ENCODE measurements at places on chromosomes 12 and 14. TPM values are rescaled to one million over a fixed set of nuclear protein-coding genes. Genes with fewer than 3 reads are reported as not detected.

IL26 gene
- not detected for total RNA-seq

DHRS2 gene
- under 0.01 TPM for total RNA-seq

OR6C70 gene
- total RNA-seq, result not detected

SETD1B gene
- total RNA-seq, result 1.6 TPM

INHBE gene
- total RNA-seq, result 1.0 TPM

CLEC1B gene
- not detected for total RNA-seq

ITPR2 gene
- total RNA-seq, result 51.6 TPM

TROAP gene
- 6.6 TPM for total RNA-seq

SRRM4 gene
- under 0.01 TPM for total RNA-seq

AHNAK2 gene
- total RNA-seq, result 33.2 TPM

NPFF gene
- total RNA-seq, result not detected

PCBP2 gene
- total RNA-seq, result 217 TPM

IAPP gene
- not detected for total RNA-seq

C12orf50 gene
- not detected for total RNA-seq

LRRK2 gene
- total RNA-seq, result 5.6 TPM

LRIG3 gene
- total RNA-seq, result 57.4 TPM

DCTN2 gene
- total RNA-seq, result 123 TPM

TEAD4 gene
- total RNA-seq, result 9.7 TPM

FAM222A gene
- 3.1 TPM for total RNA-seq

SERPINA9 gene
- total RNA-seq, result not detected

RAD9B gene
- 0.52 TPM for total RNA-seq

LTB4R gene
- total RNA-seq, result 1.3 TPM

MLEC gene
- 137 TPM for total RNA-seq

PTCSC3 gene
- not detected for total RNA-seq

PYGL gene
- total RNA-seq, result 202 TPM

PTHLH gene
- 0.40 TPM for total RNA-seq

LRRC23 gene
- 16.4 TPM for total RNA-seq

LBHD2 gene
- total RNA-seq, result not detected

CIROP gene
- not detected for total RNA-seq

ABCB9 gene
- total RNA-seq, result 3.0 TPM

OR10G3 gene
- not detected for total RNA-seq

NTF3 gene
- 3.3 TPM for total RNA-seq

DPPA3 gene
- total RNA-seq, result not detected

ABHD4 gene
- 30.3 TPM for total RNA-seq

FAM177A1 gene
- total RNA-seq, result 82.9 TPM

BICD1 gene
- 64.0 TPM for total RNA-seq

SH2B3 gene
- total RNA-seq, result 20.8 TPM

CLEC1A gene
- total RNA-seq, result not detected

SLC4A8 gene
- total RNA-seq, result 1.0 TPM

NUAK1 gene
- 10.8 TPM for total RNA-seq

PWP1 gene
- total RNA-seq, result 151 TPM

EPYC gene
- not detected for total RNA-seq

CSAD gene
- total RNA-seq, result 0.17 TPM

CYP27B1 gene
- 0.87 TPM for total RNA-seq

TAS2R42 gene
- total RNA-seq, result not detected

Measured in renal cortical epithelial cell (primary cell).